ENCODE measurements at places on chromosomes 2 and 18.

GRCh38 chr2:233945146-233945545 is 28.0 kb downstream of the TRPM8 start:
- no peak for DNase-seq

DNA sequence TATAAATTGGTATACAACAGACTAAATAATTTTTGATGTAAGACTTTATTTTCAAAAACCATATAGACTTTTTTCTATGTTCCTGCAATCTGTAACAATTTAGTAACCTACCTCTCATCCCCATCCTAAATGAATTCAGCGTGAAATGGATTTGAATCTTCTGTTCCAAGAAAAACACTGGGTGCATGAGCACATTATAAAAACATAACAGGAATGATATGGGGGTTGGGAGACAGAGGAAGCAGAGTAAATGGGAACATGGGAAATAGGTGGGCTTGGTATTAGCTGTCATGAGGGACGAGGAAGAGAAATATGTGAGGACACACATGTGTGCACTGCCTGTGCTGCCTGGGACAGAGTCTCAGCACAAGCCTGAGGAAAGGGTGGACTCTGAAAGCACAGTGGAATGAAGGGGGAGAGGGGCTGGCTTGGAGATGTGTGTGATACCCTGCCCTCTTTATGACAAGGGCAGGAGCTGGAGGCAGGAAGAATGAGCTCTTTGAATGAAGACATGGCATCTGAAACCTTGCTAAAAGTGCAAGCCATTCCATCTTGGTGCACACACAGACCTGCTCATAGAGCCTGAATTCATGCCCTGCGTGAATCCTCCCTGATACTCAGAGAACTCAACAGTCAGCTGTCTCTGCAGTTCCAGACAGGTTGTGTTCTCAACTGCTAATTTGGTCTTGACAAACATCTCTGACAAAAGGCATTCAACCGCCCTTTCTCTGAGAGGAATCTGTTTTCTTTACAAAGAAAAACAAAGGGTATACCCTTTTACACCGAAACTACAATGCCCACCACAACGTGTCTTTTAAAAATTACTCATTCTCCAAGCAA is 66.6 kb downstream of the EPB41L3 start:
- DNase-seq: no peak

DNA sequence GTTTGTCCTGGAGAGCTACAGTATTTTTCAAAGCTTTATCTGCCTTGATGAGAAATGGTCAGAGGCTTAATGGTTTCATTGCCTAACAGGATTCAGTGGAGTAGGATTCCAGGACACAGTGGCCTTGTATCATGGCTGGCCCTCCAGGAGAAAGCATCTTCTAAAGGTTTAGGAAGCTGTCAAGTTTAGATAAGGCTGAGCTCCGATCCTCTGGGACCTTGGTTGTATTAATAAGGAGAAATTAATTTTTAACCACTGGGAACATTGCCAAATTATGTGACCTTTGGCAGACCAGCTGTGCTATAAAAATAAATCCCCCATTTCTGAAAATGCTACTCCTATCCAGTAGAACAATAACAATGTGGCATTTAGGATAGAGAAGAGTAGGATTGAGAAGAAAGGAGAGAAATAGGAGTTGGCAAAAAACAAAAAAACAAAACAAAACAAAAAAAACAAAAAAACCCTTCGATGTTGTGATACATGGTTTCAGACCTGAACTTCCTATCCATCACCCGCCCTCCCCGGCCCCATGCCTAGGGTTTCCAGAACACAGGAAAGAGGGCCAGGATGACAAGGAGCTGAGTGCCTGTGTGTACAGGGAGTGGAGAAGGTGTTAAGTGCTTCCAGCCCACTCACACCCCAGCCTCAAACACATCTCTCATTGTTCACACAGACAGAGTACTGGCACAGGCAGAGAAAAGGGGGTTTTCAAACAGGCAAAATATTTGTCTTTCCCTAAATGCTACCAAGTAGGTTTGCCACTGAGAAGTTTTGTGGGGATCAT is 6.3 kb downstream of the NRP2 start:
- DNase-seq: no peak

DNA sequence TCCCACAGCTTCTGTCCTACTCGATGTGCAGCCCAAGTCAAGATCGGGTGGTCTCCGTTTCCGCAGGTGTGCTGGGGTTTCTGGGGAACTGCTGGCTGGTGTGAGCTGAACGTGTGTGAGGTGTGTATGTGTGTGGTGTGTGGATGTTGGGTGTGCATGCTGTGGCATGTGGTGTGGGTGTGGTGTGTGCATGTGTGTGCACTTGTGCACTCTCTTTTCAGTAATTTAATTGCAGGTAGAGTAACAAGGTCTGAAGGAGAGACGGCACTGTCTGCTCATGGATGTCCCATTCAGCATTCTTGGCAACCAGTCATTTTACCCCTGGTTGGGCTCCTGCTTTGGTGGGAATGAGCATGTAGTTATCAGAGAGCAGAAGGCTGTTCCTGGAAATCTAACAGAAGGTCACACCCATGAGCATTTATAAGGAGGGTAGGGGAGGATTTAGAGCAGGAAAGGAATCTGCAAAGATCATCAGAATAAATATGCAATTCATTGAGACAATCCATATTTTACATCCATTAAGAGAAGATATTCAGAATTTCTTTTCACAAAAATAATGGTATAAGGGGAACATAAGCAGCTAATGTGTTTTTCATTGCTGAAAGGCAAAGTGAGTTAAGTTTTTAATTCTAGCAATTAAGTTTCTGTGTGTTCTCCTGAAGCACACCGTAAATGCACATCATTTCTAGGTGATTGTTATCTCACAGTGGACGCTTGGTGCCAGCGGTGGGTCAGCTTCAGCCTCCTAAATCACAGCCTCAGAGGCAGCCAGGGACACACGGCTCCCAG is 60.7 kb downstream of the ADI1 start:
- DNase-seq: no peak

DNA sequence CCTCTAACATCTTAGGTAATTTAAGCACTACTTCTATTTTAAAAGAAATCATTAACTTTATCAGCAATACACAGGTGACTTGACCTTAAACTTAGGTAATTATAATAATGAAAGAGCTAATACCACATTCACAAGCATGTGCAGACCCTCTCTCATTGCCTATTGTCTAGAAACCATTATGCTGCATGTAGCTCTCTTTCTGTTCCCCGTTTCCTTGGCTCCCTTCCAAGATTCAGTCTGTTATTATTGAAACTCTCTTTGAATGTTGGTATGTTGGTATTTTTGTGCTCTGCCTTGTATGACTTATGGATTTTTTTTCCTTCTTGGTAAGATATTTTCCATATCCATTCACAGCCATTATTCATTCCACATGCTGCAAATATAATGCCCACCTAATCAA is 201.2 kb downstream of the CDCA7 start:
- DNase-seq: no peak

GRCh38 chr2:98476192-98476868 is 31.7 kb downstream of the INPP4A start:
- DNase-seq: no peak

- DNase-seq: no peak
These were observed 33.6 kb downstream of the RASGRP3 start for GRCh38 chr2:33509908-33510585.

DNA sequence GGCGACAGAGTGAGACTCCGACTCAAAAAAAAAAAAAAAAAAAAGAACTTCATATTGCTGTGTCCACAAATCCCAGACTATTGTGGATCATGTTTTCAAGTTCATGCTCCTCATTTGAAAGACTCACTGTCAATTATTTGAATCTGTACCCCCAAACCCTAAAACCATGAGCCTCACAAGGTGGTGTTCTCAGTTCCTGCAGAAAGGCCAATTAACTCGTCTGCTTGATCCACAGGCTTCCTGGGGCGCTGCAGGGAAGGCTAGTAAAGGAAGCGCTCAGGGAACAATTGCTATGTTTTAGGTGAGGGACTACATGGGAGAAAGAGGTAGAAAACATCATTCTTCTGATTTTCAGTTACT is 396.8 kb upstream of the NETO1 start:
- no peak for DNase-seq

DNA sequence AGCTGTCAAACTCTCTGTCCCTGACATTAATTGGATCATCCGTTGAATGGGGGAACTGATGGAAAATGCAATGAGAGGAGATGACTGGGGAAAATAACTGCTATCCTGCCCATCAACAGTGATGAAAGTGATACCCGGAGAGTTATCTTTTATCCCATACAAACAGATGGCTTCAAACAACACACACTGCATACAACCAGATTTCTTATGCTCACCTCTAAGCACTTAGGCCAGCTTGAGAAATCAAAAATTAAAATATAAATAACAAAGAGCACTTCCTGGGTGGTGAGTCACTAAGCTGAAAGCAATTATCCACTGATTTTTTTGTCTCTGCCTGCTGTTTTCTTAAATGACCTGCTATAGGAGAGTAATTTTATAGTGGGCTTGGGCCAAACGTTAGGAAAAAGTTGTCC is 237.6 kb upstream of the RGPD4 start:
- DNase-seq: no peak

DNA sequence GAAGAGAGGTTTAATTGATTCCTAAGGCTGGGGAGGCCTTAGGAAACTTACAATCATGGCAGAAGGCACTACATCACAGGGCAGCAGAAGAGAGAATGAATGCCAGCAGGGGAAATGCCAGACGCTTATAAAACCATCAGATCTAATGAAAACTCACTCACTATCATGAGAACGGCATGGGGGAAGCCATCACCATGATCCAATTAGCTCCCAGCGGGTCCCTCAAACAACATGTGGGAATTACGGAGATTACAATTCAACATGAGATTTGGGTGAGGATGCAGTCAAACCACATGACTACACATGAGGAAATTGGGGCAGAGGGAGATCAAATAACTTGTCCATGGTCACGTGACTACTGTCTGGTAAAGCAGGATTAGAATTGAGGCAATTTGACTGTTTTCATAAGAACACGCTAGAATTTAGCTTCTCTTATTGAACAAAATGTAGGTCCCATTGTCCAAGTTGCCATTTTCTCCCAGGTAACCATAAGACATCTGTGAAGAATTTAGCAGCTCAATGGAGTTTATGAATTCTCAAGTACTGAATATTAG is 445.1 kb upstream of the CDH20 start:
- no peak for DNase-seq

DNA sequence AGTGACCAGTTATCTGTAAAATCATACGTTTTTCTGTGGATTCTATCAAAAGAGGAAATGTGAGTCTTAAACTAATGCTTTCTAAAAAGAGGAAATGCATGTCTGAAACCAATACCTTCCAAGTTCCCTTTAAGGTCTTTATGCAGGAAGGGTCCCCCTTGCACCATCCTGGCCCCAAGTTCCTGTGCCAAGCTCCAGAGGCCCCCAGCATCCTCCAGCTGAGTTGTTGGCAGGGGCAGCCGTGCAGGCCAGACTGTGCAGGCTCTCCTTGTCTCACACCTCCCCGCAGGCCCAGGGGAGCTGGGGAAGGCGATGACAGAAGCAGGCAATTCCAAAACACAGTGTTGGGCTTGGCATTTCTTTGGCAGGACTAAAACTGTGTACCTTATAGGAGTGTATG is 39.2 kb downstream of the DPYSL5 start:
- DNase-seq: no peak

DNA sequence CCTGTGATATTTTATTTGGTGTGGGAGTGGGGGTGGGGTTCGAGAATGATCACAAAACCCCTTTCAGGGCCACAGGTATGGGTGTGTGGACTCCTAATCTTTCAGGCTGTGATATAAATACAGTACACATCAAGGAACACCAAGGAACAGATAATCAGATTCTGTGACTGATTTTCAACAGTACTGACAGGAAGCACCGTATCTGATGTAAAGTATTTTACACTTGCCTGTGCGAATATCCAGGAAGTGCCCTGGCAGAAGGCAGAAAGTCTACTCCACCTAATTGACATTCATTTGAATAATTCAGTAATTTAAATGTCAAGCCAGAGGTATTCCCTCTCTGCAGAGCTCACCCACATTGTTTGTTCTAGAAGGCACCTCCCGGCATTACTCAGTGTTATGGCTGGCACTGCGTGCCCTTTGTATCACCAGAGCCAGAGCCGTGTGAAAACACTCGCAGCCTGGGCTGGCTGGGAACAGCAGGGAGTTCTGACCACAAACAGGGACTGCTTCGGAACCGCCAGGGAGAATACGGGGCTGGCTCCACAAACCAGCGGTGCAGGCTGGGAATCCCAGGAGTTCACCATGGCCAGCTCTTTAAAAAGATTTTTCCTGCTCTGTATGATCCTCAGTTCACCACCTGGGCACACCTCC is 91.8 kb downstream of the ACVR1 start:
- DNase-seq: no peak

- no peak for DNase-seq
These were observed 116.6 kb downstream of the ATL2 start for GRCh38 chr2:38260469-38260868.

GRCh38 chr2:206422493-206422892 is 20.8 kb upstream of the ADAM23 start:
- no peak for DNase-seq

GRCh38 chr2:223039618-223040017 is 12.4 kb upstream of the KCNE4 start:
- DNase-seq: no peak
